Stimulated activated CD4-positive, alpha-beta T cell treated with anti-CD3 and anti-CD28 coated beads, TNF-alpha, amount 100 ng/mL, for 4 hours (primary cell): ENCODE measurements at places on chromosomes 6 and 20.

- DNase-seq, result no peak
These were observed 34.0 kb downstream of the AFDN start for GRCh38 chr6:167860550-167861226.

- DNase-seq, result no peak
These were observed 18.0 kb downstream of the APCDD1L start for GRCh38 chr20:58497076-58497641.

DNA sequence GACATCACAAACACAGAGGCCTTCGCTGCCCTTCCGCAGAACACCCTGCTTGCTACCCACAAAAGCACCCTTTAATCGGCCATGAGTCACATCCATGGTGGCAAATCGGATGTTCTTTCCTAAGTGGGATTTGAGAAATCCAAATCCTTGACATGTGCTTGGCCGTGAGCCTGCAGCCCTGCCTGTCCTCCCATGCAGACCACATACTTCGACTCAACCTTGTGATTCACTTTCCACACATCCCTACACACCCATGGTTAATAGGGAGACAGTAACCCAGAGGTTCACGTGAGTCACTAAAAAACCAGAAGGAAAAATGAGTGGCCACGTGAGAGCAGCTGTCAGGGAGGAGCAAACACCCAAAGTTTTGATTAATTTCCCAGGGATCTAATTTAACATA is 19.4 kb downstream of the RAMACL start:
- no peak for DNase-seq

DNA sequence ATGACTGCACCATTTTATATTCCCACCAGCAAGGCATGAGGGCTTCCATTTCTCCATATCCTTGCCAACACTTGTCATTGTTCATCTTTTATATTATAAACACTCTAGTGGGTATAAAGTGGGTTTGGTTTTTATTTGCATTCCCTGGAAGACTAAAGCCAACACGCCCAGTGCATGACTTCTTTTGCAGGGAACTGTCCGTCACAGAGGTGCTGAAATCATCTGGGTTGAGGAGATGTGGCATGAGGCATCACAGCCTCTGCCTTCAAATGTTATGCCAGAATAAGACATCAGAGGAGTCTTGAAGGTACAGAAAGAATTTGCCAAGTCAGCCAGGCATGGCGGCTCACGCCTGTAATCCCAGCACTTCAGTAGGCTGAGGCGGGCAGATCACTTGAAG is 29.9 kb upstream of the FAM210B start:
- no peak for DNase-seq

DNA sequence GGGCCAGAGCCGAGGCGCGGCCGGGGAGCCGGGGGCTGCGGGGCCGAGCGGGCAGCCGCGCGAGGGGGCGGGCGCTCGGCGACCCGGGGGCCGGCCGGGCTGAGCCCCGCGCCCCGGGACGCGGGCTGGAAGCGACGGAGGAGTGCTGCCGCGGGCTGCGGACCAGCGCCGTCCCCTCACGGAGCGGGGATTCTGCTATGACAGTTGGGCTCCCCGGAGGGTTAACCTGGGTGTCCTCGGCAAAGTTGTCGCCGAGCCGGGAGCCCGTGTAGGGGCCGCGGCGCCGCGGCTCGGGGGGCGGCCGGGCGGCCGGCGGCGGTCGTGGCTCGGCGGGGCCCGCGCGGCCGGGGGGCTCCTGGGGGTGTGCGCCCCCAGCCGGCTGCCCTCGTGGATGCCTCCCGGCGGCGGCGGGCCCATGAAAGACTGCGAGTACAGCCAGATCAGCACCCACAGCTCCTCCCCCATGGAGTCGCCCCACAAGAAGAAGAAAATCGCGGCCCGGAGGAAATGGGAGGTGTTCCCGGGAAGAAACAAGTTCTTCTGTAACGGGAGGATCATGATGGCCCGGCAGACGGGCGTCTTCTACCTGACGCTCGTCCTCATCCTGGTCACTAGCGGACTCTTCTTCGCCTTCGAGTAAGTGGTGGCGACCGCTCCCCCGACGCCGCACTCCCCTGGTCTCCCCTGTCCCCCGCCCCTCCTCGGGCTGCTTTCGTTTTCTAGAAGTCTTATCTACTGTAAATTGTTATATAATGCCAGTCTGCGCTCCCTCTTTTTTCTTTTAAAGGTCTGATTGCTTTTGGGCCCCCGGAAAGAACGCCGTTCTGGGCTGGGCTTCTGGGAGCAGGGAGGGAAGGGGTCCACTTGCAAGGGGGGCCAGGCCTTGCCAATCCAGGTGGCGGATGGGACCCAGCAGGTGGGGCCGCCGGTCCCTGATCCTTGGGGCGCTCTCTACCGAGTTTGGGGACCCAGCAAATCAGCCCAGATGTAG is 936 bp downstream of the ZDHHC14 start:
- DNase-seq, result peak; percentile 44

DNA sequence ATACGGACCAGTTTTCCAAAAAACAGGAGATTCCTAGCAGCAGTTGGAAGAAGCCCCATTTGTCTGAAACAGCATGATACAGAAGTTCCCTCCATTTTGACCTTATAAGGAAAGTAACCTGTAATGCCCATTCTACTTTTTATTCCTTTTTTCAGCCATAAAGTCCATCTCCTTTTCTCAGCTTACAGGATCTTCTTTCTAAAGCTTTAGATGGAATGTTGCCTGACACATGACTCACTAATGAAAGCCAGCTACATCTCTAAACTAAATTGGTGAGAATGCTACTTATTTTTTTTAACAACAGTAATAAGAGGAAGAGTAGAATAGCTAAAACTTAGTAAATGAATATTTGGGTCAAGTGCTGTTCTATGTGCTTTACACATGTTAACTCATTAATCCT is 234.1 kb downstream of the CDH26 start:
- no peak for DNase-seq

DNA sequence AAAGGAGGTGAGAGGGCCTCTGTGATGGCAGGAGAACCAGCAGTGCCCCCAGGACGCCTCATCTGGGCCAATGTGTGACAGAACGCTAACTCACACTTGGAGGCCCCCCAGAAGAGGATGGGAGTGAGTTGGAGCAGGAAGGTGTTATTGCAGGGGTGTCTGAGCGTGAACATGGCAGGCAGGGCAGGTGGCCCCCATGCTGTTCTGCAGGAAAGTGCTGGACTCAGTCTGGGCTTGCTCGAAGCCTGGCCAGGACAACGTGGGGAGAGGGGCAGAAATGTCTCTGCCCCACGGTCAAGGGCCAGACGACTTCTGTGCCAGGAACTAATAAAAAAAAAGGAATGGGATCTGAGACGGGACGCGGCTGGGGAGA is 931 bp upstream of the EBF4 start:
- no peak for DNase-seq
